Neural crest cell (in vitro differentiated cells): ENCODE measurements at places on chromosomes 16 and 17. TPM values are rescaled to one million over a fixed set of nuclear protein-coding genes. Genes with fewer than 3 reads are reported as not detected.
A peak's percentile ranks its signal among the peaks of the same experiment; 100 is the strongest.

DNA sequence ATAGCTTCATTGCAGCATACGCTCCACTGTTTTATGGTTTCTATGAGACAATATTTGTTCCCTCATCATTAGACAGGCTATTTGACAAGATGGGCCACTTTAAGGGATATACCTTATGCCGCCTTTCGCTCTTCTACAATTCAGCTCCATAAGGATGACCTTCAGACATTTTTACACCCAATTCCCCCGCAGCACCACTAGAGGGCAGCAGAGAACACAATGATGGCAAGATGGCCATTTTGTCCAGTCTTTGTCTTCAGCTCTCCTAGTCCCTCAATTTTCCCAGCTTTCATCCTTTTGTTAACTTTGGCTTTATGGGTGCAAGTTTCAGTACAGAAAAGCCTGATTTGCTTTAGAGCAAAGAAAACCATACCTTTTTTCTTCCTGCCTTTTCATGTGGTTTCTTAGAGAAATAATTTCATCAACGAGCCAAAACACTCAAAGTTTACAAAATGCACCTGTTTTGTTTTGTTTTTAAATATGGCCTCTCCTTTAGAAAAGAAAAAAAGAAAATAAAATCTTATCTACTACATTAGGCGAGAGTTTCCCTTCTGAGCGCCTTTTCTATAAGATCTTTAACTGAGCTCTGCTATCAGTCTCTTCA is 355.3 kb downstream of the TOX3 start:
- peak; percentile 76 for DNase-seq
- peak overlapping the region; percentile 84 for H3K27ac ChIP-seq
- no peak overlapping the region for H3K4me3 ChIP-seq
- no peaks in the 10 kb centered on the region for H3K27me3 ChIP-seq
- no peaks in the 10 kb centered on the region for H3K36me3 ChIP-seq

GRCh38 chr17:4623249-4623648 is 18.2 kb downstream of the ALOX15 start:
- H3K4me3 ChIP-seq = no peak overlapping the region
- H3K27me3 ChIP-seq = peaks cover 5% of the 10 kb centered on the region
- H3K4me1 ChIP-seq = peaks cover 15% of the 10 kb centered on the region
- no peaks in the 10 kb centered on the region for H3K36me3 ChIP-seq

SPNS3 gene
- not detected in 2 replicates for total RNA-seq

DNA sequence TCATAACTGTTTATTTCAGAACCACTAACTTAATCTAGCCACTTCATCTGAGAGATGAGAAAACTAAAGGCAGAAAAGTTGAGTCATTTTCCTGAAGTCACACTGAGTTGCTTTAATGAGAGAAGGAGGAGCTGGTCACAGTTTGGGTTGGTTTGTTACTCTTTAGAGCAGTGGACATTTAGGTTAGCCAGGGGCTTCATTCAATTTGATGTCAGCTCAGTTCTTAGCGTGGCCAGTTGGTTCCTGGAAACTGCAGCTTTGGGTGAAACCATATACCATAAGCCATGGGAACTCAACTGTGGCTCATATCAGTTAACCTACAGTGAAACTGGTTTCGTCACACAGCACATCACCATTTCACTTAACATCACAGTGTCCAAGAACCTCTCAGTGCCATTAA is 59.2 kb upstream of the ADORA2B start:
- no peaks in the 10 kb centered on the region for H3K27me3 ChIP-seq
- H3K4me1 ChIP-seq = no peaks in the 10 kb centered on the region
- H3K36me3 ChIP-seq = no peaks in the 10 kb centered on the region
- no peak overlapping the region for H3K27ac ChIP-seq
- no peak for DNase-seq
- no peak overlapping the region for H3K4me3 ChIP-seq

DNA sequence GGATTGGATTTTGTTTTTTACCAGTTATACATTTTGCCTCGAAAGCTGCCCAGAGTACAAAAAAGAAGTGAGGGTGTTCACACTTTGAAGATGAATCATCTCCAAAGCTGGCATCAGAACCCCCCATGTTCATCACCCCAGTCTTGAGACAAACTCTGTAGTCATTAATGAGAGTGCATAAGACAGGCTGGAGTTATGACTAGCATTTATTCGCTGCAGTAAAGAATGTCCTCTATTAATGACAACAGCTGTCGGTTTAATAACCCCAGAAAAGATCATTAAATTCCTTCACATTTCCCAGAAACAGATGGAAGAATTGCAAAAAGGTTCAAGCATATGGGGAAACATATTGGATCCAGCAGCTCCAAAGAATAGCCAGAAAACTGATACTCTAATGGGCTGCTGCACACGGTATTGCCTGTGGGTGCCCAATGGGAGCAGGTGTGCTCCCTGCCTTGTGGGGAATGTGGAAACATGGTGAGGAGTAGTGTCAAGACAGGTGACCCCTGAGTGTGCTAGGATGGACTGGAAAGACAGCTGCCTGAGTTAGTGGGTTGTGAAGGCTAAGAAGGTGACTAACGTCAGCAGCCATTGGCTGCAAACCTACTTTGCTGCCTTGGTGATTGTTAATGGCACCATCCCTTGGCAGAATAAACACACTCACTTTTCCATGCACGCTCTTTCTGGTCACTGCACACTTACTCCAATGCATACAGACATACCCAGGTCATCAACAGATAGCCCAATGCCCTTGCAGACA is 81.9 kb downstream of the AIPL1 start:
- H3K27ac ChIP-seq = no peak overlapping the region
- H3K27me3 ChIP-seq = peaks cover 2% of the 10 kb centered on the region
- no peaks in the 10 kb centered on the region for H3K4me1 ChIP-seq
- DNase-seq = no peak
- H3K4me3 ChIP-seq = no peak overlapping the region
- H3K36me3 ChIP-seq = no peaks in the 10 kb centered on the region

DNA sequence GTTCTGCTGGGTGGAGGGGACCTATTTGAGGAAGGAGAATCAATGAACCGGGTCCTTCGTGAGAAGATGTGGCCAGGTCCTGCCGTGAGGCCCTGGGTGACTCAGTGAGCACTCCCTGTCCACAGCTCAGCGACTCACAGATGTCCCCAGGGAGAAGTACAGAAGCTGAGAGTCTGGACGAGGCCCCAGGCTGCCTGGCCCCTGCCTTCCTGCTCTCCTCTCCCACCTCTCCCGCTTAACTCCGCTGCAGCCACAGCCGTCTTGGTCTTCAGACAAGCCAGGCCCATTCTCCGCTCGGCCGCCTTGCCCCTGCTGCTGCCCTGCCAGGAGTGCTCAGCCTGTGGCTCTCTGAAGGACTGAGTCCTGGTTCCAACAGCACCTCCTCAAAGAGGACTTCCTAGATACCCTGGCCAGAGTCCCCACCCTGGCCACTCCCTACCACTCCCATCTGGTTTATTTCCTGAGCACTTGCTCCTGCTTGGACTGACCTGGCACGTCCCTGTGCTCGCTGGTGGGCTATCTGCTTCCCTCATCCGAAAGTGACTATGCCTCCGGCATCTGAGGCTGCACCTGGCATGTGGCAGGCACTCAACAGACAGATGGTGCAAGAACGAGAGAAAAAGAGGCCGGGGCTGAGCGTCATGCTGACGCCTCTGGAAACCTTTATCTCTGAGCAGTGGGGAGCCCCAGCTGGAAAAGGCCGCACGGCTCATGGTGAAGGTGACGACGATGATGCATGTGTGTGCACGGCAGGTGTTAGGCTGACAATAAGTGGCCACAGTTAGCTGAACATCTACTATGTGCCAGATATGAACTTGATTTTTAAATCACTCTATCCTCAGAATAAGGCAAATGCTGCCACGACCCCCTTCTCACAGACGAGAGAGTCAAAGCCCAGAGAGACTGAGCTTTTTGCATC is 9.2 kb upstream of the TNFRSF13B start:
- no peak overlapping the region for H3K4me3 ChIP-seq
- H3K4me1 ChIP-seq = no peaks in the 10 kb centered on the region
- H3K36me3 ChIP-seq = no peaks in the 10 kb centered on the region
- H3K27ac ChIP-seq = no peak overlapping the region
- H3K27me3 ChIP-seq = peaks cover 4% of the 10 kb centered on the region

DNA sequence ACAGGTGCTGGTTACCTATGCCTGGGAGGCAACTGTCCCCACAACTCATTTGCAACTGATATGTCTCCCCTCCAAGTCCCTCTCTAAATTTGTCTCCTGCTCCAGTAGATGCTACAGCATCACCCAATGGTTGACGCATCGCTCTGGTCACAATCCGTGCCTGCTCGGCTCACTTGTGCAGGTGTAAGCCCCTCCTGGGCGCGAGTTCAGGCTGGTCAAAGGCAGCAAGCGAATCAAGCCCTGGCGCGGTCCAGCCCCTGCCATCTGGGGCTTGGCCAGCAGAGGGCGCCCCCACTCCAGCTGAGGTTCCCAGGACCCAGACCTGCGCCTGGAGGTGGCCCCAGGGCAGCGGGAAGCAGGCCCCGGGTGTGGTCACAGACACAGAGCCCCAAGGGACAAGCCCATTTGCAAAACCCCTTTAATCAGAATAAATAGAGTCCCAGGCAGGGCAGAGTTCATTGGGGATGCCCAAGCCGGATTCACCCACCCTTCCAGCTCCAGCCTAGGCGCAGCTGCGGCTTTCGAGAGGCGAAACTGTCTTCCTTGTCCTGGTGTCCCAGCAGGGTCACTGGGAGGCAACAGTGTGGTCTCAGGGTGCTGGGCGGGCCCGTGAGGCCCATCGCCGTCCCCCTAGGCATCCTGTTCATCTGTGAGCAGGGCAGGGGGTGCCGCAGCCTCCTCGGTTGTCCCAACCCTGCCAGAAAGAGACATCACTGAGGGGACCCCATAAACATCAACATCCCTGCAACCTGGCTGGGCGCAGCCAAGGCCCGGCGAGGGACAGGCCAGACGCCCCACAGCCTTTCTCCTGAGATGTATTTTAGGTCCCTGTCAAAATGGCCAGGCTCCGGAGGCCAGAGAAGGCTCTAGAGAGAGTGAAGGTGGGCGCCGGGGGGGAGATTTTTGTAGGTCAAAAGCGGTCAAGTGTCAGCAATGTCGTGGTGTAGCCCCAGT is 15.8 kb downstream of the TMC6 start:
- H3K27me3 ChIP-seq = peaks cover 5% of the 10 kb centered on the region
- H3K4me1 ChIP-seq = peaks cover 19% of the 10 kb centered on the region
- H3K4me3 ChIP-seq = peak overlapping the region; percentile 58
- peak; percentile 91 for DNase-seq

OR4D1 gene
- 0.12 TPM in 1 of 2 replicates, not detected in the other for total RNA-seq

OGFOD1 gene
- total RNA-seq = 52.9 and 55.4 TPM in 2 replicates

MPP3 gene
- total RNA-seq = 13.8 and 14.4 TPM in 2 replicates

GRCh38 chr16:82331397-82331796 is 161.4 kb upstream of the MPHOSPH6 start:
- no peaks in the 10 kb centered on the region for H3K36me3 ChIP-seq
- peaks cover 59% of the 10 kb centered on the region for H3K27me3 ChIP-seq
- H3K27ac ChIP-seq = no peak overlapping the region

MRPS34 gene
- 135 and 141 TPM in 2 replicates for total RNA-seq

GRCh38 chr16:10745841-10746240 is 2.2 kb downstream of the NUBP1 start:
- H3K4me1 ChIP-seq = peaks cover 28% of the 10 kb centered on the region
- no peak overlapping the region for H3K27ac ChIP-seq
- peak overlapping the region; percentile 33 for H3K4me3 ChIP-seq

- no peak for DNase-seq
- no peaks in the 10 kb centered on the region for H3K27me3 ChIP-seq
- peaks cover 7% of the 10 kb centered on the region for H3K4me1 ChIP-seq
- H3K4me3 ChIP-seq = no peak overlapping the region
- H3K36me3 ChIP-seq = peaks cover 20% of the 10 kb centered on the region
- no peak overlapping the region for H3K27ac ChIP-seq
Observed at GRCh38 chr17:602436-602835, 112.2 kb downstream of the VPS53 start.

DNA sequence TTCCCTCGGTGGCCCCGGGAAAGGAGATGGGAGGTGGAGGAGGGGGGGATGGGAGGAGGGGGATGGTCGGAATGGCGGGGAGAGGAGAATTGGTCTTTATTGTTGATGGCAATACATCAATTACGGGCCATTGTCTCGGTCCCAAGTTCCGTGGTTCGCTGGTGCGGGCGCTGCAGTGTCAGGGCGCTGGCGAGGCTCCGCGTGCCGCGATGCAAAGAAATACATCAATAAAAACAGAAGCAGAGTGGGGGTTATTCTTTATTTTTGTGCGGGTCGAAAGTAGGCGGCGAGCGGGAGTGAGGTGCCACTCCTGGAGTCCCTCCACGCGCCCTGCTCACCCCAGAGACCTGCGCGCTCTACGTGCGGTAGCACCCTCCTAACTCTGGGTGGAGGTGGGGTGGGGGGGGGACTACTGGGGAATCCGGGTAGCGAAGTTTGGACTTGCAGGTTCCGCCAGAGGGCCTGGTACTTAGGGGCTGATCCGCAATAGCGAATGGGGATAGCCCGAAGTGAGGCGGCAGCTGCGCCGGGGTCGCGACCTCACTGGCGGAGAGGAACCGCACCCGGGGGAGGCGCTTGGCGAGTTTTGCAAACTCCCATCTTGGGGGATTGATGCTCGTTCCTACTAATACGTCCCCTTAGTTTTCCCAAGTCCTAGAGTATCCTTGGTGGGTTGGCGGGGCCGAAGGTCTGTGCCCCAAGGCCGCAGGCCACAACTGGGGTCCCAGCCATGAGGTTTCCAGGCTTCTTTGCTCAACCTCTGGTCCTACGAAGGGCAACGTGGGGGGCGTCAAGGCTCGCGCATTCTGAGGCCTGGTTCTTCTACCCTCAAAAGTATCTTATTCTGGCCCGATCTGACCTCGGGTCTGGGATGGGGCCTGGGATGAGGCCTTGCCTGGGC is 3.5 kb upstream of the SALL1 start:
- peaks cover 71% of the 10 kb centered on the region for H3K27me3 ChIP-seq
- peak overlapping the region; percentile 87 for H3K4me3 ChIP-seq
- peaks cover 2% of the 10 kb centered on the region for H3K36me3 ChIP-seq
- DNase-seq = peak; percentile 25

RDM1 gene
- 5.0 and 5.7 TPM in 2 replicates for total RNA-seq

CA7 gene
- not detected in 2 replicates for total RNA-seq

GRCh38 chr17:549177-550040 is 165.2 kb downstream of the VPS53 start:
- H3K4me1 ChIP-seq = no peaks in the 10 kb centered on the region
- DNase-seq = no peak
- no peak overlapping the region for H3K4me3 ChIP-seq
- H3K27ac ChIP-seq = no peak overlapping the region

CLEC19A gene
- total RNA-seq = not detected in 2 replicates

KRT20 gene
- total RNA-seq = not detected in 2 replicates

GRCh38 chr16:4904942-4905615 is 31.9 kb downstream of the PPL start:
- H3K27me3 ChIP-seq = peaks cover 9% of the 10 kb centered on the region
- no peak overlapping the region for H3K4me3 ChIP-seq
- no peak for DNase-seq

CDT1 gene
- total RNA-seq = 79.6 and 79.9 TPM in 2 replicates
